ENCODE measurements at places on chromosomes 12 and 14. TPM values are rescaled to one million over a fixed set of nuclear protein-coding genes. Genes with fewer than 3 reads are reported as not detected.

DNA sequence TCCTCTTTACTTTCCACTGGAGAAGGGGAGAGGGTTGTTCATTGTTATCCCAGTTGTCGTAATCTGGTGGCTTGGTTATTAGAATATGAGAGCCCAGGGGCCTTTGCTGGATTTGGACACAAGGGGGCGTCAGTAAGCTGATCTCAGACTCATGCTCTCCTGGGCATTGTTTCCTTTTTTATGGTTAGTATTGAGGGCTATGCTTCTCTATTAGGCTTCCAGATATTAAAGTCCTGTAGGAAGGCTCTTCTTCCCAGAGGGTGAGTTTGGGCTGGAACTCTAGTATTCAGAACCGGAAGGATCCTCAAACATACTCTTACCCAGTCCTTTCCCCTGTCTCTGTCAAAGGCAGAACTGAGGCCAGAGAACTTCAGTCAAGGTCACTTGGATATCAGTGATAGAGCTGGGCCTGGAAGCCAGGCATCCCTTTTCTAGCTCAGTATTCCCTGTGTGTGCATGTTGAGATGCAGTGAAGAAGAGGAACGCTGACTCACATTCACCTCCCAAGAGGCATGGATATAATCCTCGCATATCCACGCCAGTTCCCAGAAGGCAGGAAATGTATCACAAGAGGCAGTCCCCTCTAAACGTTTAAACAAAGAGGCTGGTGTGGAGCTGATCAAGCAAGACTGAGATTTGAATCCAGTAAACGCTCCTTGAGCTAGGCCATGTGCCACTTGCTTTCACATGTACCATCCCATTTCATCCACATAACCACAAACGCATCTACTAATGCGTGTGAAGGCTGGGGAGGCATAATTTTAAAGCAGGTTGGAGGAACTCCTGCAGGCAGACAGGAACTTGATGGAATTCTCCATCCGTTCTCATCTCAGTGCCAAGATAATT, 41.6 kb downstream of the UBE3B start:
- H3K36me3 ChIP-seq, result peaks cover 77% of the 10 kb centered on the region
- H3K4me3 ChIP-seq, result no peak overlapping the region
- DNase-seq, result peak; percentile 54
- no peaks in the 10 kb centered on the region for H3K4me1 ChIP-seq
- no peak overlapping the region for H3K27ac ChIP-seq

GRCh38 chr14:20194101-20194500, 3.4 kb downstream of the OR11G2 start:
- H3K4me1 ChIP-seq, result no peaks in the 10 kb centered on the region
- H3K27me3 ChIP-seq, result peaks cover 2% of the 10 kb centered on the region
- H3K27ac ChIP-seq, result no peak overlapping the region
- no peaks in the 10 kb centered on the region for H3K36me3 ChIP-seq
- H3K4me3 ChIP-seq, result no peak overlapping the region

GRCh38 chr14:101849125-101849524, 87.6 kb downstream of the PPP2R5C start:
- no peak overlapping the region for H3K27ac ChIP-seq
- H3K4me1 ChIP-seq, result peaks cover 70% of the 10 kb centered on the region
- DNase-seq, result no peak
- peak overlapping the region; percentile 21 for H3K4me3 ChIP-seq
- H3K27me3 ChIP-seq, result no peaks in the 10 kb centered on the region

Gene IFI27L1
- polyA plus RNA-seq, result 5.8 TPM

GRCh38 chr12:108236366-108236765, 102.7 kb downstream of the CMKLR1 start:
- H3K27me3 ChIP-seq, result peaks cover 3% of the 10 kb centered on the region
- no peak overlapping the region for H3K4me3 ChIP-seq
- no peak overlapping the region for H3K27ac ChIP-seq
- no peak for DNase-seq

Gene RTL1
- polyA plus RNA-seq, result not detected

Gene TMEM233
- polyA plus RNA-seq, result not detected

GRCh38 chr12:93223440-93224426, 154.0 kb upstream of the NUDT4 start:
- H3K27ac ChIP-seq, result no peak overlapping the region
- no peak overlapping the region for H3K4me3 ChIP-seq
- no peaks in the 10 kb centered on the region for H3K36me3 ChIP-seq
- H3K4me1 ChIP-seq, result no peaks in the 10 kb centered on the region
- H3K27me3 ChIP-seq, result no peaks in the 10 kb centered on the region
- no peak for DNase-seq

Gene A2M
- not detected for polyA plus RNA-seq

Gene B3GNT4
- polyA plus RNA-seq, result 0.27 TPM

DNA sequence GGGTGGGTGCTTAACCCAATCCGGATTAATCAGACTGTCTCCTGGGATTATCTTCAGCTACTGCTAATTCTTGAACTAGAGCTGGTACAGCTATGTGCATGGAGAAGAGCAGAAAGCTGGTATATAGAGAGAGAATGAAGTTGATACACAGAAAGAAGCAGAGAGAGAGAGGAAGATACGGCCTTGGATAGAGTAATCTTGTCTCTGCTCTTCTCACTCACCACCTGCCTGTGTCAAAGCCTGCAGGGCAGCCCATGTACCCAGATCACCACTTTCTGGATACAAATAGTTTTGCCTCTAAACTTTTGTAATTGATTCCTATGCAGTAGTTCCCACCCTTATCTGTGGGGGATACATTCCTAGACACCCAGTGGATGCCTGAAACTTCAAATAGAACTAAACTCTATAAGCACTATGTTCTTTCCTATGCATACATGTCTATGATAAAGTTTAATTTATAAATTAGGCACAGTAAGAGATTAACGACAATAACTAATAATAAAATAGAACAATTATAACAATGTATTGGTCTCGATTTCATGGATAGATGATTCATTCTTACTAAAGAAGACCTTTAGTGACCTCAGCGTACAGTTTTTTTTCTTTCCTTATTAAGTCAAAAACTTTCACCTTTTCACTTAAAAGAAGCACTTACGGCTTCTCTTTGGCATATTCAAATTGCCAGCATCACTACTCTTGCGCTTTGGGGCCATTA, 45.5 kb downstream of the YEATS4 start:
- H3K27me3 ChIP-seq, result no peaks in the 10 kb centered on the region
- no peaks in the 10 kb centered on the region for H3K36me3 ChIP-seq
- H3K27ac ChIP-seq, result no peak overlapping the region
- DNase-seq, result no peak
- H3K4me3 ChIP-seq, result no peak overlapping the region

DNA sequence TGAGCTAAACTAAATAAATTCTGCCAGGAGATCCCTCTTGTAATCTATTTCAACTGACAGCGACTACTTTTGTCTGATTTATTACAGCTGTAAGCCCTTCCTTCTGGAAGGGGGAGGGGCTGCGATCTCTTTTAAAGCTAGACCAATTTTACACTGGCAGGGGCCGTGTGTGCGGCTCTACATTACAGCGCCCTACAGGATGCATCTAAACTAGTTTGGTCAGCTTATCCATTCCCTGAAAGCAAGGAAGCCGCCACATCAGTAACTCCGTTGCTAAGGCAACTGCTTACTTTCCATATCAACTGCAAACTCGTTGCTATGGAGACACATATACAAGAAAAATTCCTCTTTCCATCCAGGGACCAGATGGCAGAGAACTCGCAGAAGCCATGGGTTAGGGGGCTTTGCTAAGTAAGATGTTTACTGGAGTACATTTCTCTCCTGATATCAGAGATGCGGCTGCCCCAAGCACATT, 17.4 kb downstream of the FOXN3 start:
- H3K4me3 ChIP-seq, result no peak overlapping the region
- no peak for DNase-seq

- no peak for DNase-seq
- H3K4me3 ChIP-seq, result no peak overlapping the region
- H3K27ac ChIP-seq, result no peak overlapping the region
- H3K27me3 ChIP-seq, result no peaks in the 10 kb centered on the region
- H3K4me1 ChIP-seq, result no peaks in the 10 kb centered on the region
Measured at GRCh38 chr14:35387219-35387618, 17.3 kb downstream of the NFKBIA start.

GRCh38 chr12:90281154-90281868, 572.7 kb upstream of the ATP2B1 start:
- no peaks in the 10 kb centered on the region for H3K4me1 ChIP-seq
- H3K27ac ChIP-seq, result no peak overlapping the region
- H3K4me3 ChIP-seq, result no peak overlapping the region
- no peak for DNase-seq
- H3K36me3 ChIP-seq, result no peaks in the 10 kb centered on the region

GRCh38 chr12:45688183-45688582, 41.3 kb upstream of the ARID2 start:
- no peak for DNase-seq
- no peaks in the 10 kb centered on the region for H3K36me3 ChIP-seq
- H3K4me3 ChIP-seq, result no peak overlapping the region
- H3K4me1 ChIP-seq, result no peaks in the 10 kb centered on the region
- no peak overlapping the region for H3K27ac ChIP-seq
- peaks cover 2% of the 10 kb centered on the region for H3K27me3 ChIP-seq

DNA sequence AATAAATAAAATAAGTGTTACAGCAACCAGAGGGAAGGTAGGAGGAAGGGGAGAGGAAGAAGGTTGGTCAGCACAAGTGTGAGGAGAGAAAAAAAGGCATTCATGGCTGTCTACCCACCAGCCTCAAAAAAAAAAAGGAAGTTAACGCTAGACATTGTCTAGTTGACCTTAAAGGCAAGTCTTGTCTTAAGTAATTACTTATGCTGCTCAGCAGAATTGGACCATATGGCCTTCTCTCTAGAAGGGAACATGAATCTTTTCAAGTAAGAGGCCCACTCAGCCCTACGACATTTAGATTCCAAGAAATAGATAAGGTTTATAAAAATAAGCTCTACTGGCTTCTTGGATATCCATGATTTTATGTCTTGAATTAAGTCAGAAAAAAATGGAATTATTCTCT, 172.7 kb downstream of the ETNK1 start:
- DNase-seq, result no peak
- H3K4me1 ChIP-seq, result no peaks in the 10 kb centered on the region
- no peak overlapping the region for H3K27ac ChIP-seq

GRCh38 chr14:77681196-77682157, 26.3 kb downstream of the ALKBH1 start:
- H3K4me3 ChIP-seq, result no peak overlapping the region
- no peak for DNase-seq
- no peaks in the 10 kb centered on the region for H3K27me3 ChIP-seq
- no peaks in the 10 kb centered on the region for H3K4me1 ChIP-seq

Gene CELA1
- 2.0 TPM for polyA plus RNA-seq

Gene LHX5
- not detected for polyA plus RNA-seq

DNA sequence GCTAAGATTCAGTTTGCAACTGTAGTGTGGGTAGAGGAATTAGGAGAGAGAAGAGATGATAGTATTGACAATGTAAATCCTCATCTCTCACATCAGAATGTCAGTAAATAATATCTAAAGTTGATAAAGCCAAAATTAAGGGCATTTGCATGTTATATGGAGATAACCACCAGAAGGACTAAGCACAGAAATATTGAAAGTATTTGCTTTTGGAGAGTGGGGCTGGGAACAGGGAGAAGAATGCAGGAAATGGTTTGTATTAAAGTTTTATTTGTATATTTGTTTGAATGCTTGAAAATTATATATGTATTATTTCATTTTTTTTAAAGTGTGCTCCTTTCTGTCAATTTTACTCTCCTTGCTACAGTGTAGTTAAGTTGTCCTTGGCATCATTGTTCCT, 491.4 kb downstream of the APAF1 start:
- no peaks in the 10 kb centered on the region for H3K27me3 ChIP-seq
- no peak overlapping the region for H3K27ac ChIP-seq
- H3K4me3 ChIP-seq, result no peak overlapping the region

DNA sequence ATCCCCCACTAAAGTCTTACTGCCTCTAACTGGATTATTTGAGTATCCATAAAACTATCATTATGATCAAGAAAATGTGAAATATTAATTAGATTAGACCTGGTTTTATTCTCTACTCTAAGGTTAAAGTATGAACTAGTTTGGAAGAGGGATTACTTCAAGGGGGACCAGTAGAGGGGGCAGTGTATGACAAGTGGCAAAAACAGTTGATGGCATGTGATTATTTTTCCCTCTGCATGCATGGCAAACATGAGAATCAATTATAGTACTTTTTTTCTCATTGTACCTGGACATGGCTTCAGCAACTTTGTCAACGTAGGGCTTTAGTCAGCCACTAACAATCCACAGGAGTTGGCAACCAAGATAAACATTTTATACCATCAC, 145.0 kb upstream of the SLC38A2 start:
- no peak overlapping the region for H3K27ac ChIP-seq
- H3K4me3 ChIP-seq, result peak overlapping the region; percentile 46
- no peak for DNase-seq
- no peaks in the 10 kb centered on the region for H3K27me3 ChIP-seq
- no peaks in the 10 kb centered on the region for H3K36me3 ChIP-seq

GRCh38 chr14:23558346-23559009, 2.4 kb downstream of the THTPA start:
- peaks cover 44% of the 10 kb centered on the region for H3K36me3 ChIP-seq
- no peaks in the 10 kb centered on the region for H3K27me3 ChIP-seq
- H3K4me3 ChIP-seq, result no peak overlapping the region
- no peak for DNase-seq
- peaks cover 21% of the 10 kb centered on the region for H3K4me1 ChIP-seq

Measured in CD4-positive, CD25-positive, alpha-beta regulatory T cell (primary cell).